ENCODE measurements at places on chromosomes 7 and 10.

DNA sequence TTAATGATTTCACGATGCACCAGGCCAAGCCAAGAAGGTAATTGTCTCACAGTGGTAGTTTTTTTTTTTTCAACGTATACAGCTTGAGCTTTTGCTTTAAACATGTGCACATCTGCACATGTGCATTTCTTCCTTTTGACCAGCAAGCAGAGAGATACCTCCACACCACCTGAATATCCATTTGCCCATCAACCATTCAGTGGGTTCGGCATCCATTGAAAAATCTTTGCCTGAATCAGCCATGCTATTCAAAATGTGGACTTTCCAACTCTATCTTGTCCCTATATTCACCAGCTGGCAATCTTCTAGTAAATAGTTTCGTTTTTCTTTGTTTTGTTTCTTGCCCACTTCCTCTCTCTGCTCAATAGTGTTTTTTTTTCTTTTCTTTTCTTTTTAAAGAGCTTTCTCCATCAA, 7.7 kb upstream of the TRA2A start:
- no peak for DNase-seq

DNA sequence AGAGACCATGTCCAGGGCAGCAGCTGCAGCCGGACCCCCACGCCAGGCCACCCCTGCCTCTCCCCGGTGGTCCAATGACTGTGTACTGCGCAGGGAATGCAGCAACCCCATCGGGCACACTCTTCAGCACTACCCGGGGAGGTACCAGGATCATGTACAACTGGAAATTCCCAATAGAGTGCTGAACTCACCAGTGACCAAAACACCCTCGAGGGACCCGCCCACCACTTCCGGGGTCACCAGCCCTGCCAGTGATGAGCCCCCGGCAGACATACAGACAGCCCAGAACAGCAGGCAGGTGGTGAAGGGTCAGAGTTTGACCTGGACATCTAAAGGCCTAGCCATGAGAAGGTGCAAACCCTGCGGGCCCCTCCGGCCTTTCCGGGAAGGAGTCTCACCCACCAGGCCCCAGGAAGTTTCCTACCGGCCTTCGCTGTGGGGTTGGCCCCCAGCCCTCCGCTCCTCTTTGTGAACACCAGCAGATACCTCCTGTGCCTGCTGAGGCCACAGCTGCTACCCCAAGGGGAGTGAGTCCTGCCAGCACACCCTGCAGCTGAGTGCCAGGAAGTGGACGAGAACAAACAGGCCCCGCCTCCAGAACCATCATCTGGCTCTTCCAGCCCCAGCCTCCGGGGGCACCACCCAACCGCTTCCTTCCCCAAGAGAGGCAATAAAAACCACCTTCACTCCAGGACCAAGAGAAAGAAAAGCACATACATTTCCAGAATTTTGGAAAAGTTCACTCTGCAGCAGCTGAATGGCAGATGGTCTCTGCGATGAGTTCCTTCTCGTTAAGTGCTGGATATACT, 5.0 kb upstream of the ANKRD61 start:
- peak; percentile 24 for DNase-seq

DNA sequence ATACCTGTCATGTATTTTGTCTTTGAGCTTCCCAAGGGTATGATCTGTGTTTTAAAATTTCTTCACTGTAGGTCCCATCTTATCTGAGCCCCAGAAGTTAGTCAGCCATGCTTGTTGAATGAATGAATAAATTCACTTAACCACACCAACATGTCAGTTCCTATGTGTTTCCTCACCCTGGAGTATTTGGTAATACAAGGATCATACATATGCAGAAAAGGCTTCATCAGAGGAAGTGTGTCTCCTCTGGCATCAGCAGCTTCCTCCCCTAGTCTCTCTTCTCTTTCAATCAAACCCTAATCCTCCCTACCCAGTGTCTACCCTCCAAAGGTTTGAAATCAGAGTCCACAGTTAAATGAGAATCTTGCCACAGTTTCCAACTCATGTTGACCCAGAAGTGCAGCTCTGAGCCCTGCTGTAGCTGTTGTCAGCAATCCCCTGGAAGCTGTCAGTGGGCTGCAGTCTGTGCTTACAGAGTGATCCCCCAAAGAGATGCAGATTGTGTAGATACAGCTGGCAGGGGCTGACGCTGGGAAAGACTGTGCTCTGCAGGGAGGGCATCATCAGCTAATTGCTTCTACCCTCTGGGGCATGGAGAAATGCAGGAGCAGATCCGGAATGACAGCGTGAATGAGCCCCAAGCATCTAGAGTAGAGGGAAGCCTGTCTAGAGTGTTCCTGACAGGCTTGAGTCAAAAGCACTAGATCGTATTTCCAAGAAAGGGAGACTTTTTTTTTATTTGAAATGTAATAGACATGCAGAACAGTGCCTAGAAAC, 105.0 kb upstream of the WDR11 start:
- DNase-seq = no peak

GRCh38 chr10:113177156-113177935, 227.3 kb downstream of the TCF7L2 start:
- no peak for DNase-seq

Data from stimulated activated CD4-positive, alpha-beta T cell treated with anti-CD3 and anti-CD28 coated beads, Interleukin-1b, Interleukin-23, amount 100 ng/mL, for 1 hour (primary cell).